ENCODE measurements at places on chromosomes 7 and 10. TPM values are rescaled to one million over a fixed set of nuclear protein-coding genes. Genes with fewer than 3 reads are reported as not detected.

DNA sequence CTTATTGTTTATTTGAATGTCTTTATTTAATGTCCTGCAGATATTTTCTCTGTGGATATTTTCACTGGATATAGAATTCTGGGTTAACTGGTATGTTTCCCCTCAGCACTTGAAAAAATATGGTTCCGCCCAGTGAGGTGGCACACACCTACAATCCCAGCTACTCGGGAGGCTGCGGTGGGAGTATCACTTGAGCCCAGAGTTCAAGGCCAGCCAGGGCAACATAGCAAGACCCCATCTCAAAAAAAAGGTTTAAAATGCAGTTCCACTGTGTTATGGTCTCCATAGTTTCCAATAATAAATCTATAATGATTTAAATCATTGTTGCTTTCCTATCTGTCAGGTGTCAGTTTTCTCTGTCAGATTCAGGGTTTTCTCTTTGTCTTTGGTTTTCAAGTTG, 165.5 kb upstream of the STK17A start:
- no peak for DNase-seq

SP4 gene
- 10.7 TPM for polyA plus RNA-seq

OAT gene
- polyA plus RNA-seq: 90.6 TPM

DNA sequence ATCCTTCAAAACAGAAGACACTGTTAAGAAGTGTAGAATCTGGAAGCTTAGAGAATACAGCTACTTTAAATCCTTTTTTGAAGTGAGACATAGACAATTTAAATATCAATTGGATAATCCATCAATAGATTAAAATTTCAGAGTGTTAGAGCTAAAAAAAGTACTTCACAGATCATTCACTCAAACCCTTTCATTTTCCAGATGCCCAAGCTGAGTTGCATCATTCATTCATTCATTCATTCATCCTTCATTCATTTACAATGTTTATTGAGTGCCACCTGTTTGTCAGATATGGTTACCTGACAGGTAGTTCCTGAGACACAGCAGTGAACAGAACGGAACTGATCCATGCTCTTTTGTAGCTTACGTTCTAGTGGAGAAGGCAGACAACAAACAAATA, 290.7 kb upstream of the MTPN start:
- DNase-seq: no peak

DNA sequence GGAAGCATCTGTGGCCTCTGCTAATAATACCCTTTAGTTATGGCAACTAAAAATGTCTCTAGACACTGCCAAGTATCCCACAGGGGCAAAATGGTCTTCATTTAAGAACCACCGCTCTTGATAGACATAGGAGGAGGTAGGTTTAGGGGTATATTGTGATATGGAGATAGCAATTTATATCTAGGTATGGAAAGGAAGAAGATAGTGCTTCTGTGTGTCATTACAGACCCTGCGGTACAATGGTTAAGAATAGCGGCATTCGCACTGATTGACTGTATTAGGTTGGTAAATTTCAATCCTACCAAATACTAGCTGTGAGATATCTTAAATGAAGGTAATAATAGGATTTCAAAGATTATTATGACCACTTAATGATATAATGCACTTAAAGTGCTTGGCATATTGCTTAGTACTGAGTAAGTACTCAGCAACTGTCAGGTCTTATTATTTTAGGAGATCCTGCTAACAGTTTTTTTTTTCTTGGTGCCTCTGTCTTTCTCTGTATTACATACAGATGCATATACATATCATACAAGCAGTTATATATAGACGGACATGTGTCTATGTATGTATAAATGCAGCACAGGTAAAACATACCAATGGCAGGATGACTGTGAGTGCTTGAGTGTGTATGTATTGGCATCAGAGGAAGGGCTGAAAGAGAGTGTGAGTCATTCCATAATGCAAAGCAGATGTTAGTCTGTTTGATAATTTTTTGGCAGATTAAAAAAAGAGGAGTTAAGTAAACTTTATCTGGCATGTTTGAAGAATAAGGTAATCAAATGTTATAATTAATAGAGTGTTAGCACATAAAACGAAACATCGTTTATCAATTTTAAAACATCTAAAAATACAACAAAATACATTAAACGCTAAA, 50.0 kb upstream of the ITGB8 start:
- DNase-seq: no peak

DNA sequence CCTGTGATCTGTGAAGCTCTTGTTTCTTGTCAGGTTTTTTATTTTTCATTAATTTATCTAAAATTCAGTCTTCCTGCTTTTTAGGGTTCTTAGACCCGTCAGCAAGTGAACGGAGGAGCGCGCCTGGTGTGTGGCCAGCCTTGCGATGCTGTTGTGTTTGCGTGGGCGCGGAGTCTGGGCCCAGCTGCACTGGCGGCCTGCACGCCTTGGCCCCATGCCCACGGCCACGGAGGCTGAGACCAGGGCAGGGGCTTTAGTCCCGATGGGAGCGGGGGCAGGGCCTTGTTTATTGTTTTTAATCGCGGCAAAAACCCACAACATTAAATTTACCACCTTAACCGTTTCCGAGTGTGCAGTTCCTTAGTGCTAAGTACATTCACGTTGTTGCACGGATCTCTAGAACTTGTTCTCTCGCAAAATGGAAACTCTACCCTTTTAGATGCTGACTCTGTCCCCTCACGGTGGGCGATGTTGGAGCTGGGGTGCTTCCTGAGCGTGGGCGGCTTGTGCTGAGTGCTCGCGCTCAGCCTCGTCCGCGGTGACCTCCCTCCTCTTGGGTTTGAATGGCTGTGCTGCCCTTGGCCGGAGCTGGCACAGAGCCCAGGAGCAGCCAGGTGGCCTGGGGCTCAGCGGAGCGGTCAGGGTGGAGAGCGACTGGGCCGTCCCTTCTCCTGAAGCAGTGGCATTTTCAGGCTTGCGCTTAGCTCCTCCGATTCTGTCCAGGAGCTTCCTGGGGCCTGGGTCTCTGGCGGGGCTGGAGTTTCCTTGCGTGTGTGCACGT, 69.1 kb downstream of the INPP5A start:
- peak; percentile 71 for DNase-seq

GRCh38 chr7:71016401-71016800, 115.5 kb upstream of the GALNT17 start:
- DNase-seq: no peak

GRCh38 chr7:1977059-1977875, 255.5 kb downstream of the MAD1L1 start:
- DNase-seq: peak; percentile 69

- DNase-seq: no peak
Observed at GRCh38 chr10:36051500-36051991, 409.4 kb upstream of the FZD8 start.

DNA sequence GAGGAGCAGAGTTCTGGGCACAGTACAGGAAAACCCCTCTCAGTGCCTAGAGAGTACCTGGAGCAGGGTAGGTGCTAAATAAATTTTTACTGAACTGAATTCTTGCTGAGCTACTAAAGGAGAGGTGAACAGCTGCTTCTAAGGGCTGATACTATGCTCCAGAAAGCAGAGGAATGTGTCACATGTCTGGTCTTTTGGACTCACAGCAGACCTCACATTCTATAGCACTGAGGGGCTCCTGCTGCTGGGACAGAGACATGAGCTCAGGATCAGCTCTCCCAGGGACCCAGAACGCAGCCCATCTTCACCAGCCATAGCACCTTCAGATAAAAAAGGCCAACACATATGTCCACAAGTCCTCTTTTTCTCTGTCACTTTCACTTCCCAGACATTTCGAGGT, 133.0 kb upstream of the KLF14 start:
- no peak for DNase-seq

CLCN1 gene
- polyA plus RNA-seq: 0.08 TPM

- no peak for DNase-seq
Observed at GRCh38 chr7:79282070-79282694, 171.3 kb downstream of the MAGI2 start.

EBLN1 gene
- polyA plus RNA-seq: not detected

- DNase-seq: no peak
Observed at GRCh38 chr10:110808615-110809014, 63.1 kb upstream of the PDCD4 start.

CPA4 gene
- 0.63 TPM for polyA plus RNA-seq

- DNase-seq: no peak
Observed at GRCh38 chr10:13882119-13882711, 295.4 kb downstream of the PRPF18 start.

SRI gene
- polyA plus RNA-seq: 157 TPM

- DNase-seq: no peak
Observed at GRCh38 chr10:37314350-37314749, 189.0 kb downstream of the ANKRD30A start.

DNA sequence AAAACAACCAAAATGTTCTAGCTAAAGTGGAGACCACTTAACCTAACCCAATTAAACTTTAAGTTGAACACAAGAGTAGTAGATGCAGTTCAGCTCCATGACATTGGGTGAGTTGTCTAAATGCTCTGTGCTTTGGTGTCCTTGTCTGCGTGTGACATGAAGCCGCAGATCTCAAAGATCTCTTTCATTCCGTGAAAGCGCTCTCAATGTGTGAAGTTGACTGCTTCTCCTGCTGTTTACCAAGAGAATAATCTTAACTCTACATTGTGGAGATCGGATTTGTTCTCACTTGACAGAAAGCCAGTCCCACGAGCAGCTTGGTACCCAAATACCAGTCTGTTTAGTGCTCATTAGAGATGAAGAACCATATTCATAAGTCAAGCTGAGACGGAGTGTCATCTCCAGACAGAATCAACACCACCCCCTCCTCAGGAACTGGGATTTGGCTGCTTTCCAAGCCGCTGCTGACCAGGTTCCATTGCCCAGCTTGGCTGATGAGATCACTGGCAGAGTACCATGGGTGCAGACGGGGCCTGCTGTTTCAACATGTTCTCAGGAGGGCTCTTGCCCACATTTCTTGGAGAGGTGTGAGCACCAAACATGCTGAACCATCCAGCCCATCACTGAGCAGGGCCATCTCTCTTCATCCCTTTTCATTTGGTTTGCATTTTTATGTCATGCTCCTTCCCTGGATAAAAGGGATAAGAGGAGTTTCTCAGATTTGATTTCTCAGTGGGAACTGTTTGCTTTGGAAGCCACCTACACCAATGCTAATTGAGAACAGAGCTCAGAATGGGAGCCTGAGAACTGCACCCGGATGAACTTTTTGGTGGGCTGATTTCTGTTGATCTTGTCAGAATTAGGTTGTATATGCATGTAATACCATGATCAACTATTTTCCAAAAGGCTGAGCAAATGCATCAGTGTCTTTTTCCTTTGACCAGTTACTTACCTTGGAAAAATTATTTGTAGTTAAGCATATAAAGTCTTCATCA, 95.8 kb upstream of the AGBL3 start:
- DNase-seq: no peak

RELN gene
- 20.1 TPM for polyA plus RNA-seq

- peak; percentile 13 for DNase-seq
Observed at GRCh38 chr10:47329855-47330254, 7.6 kb downstream of the GDF2 start.

DNA sequence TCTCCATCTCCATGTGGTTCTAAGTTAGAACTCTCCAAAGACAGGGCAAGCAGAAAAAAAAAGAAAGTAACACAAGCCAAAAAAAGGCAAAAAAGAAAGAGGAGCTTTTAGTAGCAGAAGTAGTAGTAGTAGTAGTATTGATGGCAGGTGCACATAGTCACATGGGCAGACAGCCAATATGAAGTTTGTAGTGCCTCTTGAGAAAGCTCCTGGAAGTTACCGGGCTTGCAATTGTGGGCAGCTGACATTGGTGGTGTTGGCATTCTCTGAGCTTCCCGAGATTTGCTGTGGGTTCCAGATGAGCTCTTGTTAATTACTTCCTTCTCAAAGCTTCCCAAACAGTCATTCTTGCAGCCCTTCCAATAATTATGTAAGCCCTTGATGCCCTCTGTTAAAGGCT, 1128.5 kb downstream of the TYW1 start:
- no peak for DNase-seq

- no peak for DNase-seq
Observed at GRCh38 chr10:94583124-94583523, 37.5 kb downstream of the HELLS start.

FLNC gene
- 31.1 TPM for polyA plus RNA-seq

C10orf105 gene
- polyA plus RNA-seq: 0.47 TPM

NPFFR1 gene
- 0.24 TPM for polyA plus RNA-seq

SGCE gene
- polyA plus RNA-seq: 66.9 TPM

GRCh38 chr7:139758388-139758787, 19.4 kb downstream of the HIPK2 start:
- no peak for DNase-seq

LIPN gene
- polyA plus RNA-seq: not detected

- no peak for DNase-seq
Observed at GRCh38 chr10:88450201-88450600, 132.9 kb downstream of the RNLS start.

DNA sequence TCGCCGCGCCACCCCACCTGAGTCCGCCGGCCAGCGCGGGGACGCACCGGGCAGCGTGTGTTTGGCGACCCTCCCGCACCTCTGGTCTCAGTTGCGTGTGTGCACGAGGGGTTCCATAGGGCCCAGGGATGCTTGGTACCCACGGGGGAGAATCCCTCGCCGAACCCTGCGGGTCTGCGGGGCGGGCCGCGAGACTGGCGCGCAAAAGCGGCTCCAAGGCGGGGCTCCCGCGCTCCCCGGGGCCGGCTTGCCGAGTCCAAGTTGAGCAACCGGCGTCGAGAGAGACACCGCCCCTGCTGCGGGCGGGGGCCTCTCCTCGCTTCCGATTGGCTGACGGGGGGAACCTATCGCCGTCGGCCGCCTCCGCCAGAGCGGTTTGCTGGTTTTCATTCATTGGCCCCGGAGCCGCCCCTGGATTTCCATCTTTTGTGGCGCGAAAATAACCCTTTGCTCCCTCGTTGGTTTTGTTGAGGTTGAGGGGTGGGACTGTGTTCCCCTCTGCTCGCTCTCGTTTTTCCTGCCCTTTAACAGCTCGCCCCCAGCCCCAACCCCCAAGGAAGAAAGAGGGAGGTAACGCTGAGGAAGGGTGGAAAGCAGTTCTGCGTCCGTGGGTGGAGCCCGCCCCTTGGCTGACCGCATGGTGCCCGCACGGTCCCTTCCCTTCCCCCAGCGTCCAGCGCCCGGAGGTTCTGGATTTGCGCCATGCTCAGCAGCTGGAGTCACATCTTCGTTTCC, 4.0 kb upstream of the IGF2BP3 start:
- peak; percentile 85 for DNase-seq

NUPR2 gene
- 3.7 TPM for polyA plus RNA-seq

ZNF804B gene
- polyA plus RNA-seq: 0.09 TPM

GRCh38 chr7:94364816-94365215, 29.9 kb upstream of the COL1A2 start:
- DNase-seq: no peak

DNA sequence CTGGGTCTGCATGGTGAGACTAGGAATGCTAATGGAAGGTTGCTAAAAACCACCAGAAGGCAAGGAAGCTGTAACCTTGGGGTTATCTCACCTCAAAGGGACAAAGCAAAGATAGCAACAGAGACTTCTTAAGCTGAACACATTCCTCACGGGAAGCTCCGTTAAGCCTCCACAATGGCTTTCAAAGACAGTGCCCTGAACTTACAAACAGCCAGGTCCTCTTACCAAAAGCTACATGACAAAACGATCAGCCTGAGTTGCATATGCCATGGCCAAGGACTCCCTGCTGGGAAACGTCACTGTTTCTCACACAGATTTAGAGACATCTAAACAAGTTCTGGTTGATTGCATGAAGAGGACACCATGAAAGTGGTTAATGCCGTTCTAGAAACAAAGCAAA, 52.7 kb downstream of the HTR5A start:
- no peak for DNase-seq

AOAH gene
- polyA plus RNA-seq: 5.0 TPM

- no peak for DNase-seq
Observed at GRCh38 chr10:124374535-124375352, 44.0 kb downstream of the OAT start.

All from left lung (tissue), 14 donors.